Lower lobe of right lung (tissue), 2 donors: ENCODE measurements at places on chromosomes 7 and 10.

GRCh38 chr7:78487464-78487863, 688.9 kb downstream of the PHTF2 start:
- no peak for DNase-seq

DNA sequence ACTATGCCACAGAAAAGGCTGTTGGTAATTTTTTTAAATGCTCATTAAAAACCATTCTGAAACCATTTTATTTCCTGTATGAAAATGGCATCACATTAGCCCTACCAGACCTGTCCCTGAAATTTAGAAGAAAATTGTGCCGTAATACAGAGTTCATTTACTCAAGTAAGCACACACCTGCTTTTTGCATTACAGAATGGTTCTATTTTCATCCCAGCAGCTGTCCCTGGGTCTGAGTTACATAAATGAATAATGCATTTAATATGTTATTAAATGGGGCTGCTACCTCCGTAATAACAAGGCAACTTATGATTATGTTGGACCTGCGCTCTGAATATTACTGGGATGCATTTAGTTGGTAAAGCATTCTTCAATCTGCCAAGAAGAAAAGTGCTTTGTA, 508.9 kb downstream of the SORCS1 start:
- DNase-seq: no peak

GRCh38 chr10:96229568-96230030, 41.8 kb downstream of the BLNK start:
- peak; percentile 87 for DNase-seq

- no peak for DNase-seq
These were observed 81.6 kb downstream of the BBS9 start for GRCh38 chr7:33210958-33211357.

GRCh38 chr7:111091593-111092358, 849 bp downstream of the LRRN3 start:
- no peak for DNase-seq

- DNase-seq: no peak
These were observed 36.6 kb downstream of the SBDS start for GRCh38 chr7:66958538-66959350.

GRCh38 chr7:158956805-158957509, 100.6 kb downstream of the DYNC2I1 start:
- DNase-seq: no peak
